ENCODE measurements at places on chromosomes 6 and 20.

GRCh38 chr6:11008821-11009220 is 35.3 kb downstream of the ELOVL2 start:
- no peak for DNase-seq

DNA sequence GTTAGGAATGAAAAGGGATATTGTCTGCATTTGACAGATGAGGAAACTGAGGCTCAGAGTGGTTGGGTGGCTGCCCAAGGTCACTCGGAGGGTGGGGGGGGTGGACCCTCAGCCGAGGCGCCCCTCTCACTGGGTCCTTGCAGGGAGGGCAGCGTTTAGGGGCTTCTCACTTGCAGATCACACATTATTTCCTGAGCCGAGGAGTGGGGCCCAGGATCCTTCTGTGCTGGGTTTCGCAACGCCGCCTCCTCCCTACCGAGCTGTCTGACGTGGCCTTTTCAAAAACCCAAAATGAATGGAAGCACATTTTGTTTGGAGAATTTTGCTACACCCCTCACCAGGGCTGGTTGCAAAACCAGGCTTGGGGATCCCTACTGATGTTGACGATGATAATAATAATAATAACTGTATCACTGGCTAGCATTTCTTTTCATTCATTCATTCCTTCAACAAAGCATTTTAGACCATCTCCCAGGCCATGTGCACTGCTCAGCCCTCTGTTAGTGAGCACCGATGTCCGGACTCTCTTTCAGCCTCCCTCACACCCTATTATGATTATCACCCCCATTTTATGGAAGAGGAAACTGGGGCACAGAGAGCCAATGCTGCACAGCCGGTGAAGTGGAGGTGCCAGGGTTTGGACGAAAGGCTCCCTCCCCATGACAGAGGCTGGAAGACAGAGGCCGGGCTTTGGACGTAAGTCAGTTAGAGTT is 5.2 kb downstream of the DLGAP4 start:
- peak; percentile 10 for DNase-seq

GRCh38 chr20:38680500-38681306 is 43.6 kb upstream of the SLC32A1 start:
- DNase-seq = no peak

DNA sequence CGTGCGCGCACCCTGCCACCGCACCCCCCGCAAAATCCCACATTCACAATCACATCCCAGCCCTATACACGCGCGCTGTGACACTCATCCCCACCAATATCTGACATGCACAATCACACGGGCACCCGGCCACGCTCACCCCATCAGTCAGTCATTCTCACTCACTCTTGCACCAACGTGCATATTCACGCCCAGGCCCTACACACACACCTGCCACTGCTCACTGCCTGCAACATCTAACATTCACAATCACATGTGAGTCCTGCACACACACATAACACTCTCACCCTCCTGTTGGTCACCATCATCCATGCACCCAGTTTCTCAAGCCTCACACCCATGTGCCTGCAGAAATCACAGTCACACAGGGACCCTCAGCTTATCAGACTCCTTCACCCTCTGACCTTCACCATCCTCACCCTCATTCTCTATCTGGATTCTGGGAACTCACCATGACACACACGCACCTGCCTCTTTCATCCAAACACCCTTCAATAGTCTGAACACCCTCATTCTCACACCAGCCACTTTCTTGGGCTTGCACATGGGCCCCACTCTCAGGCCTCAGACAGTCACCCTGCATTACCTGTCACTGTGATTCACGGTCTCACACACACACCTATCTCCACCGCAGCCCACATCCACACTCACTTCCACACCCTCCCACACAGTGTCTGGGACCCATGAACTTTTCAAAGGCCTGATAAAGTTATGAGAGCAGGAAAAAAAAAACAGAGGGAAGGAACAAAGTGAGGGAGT is 748 bp upstream of the ATP9A start:
- no peak for DNase-seq

- DNase-seq = peak; percentile 48
Observed at GRCh38 chr20:35502352-35502751, 27.1 kb downstream of the C20orf173 start.

DNA sequence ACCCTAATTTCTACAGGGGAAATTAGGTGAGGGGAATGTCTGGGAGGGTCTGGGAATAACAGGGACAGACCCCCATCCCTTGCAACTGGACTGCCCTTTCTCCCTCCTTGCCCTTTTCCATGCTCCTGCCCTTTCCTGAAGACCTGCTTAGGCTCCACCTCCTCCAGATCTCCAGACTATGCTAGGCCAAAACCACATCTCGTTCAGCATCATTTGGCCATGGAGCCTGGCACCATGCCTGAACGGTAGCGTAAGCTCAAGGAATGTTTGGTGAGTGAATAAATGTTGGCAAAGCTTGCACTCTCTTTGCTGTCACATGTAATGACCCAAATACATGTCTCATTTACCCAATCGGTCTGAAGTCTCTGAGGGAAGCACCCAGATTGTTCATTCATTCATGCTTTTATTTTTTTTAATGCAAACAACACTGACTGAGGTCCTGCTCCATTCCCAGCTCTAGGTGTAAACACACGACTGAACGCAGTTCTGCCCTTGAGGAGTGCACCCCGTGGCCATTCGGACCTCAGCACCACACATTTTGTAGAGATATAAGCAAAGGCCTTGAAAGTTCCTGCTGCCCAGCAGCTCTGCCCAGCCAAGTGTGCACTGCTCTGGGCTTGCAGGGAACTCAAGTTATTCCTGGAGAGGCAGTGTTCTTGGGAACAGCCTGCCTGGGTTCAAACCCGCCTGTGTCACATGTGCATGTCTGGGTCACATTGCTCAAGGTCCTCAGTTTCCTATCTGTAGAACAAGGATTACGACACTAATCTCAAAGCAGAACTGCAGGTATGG is 1.1 kb upstream of the GRM4 start:
- DNase-seq = no peak

Measured in GM13977 (cell line).